H7 (cell line): ENCODE measurements at places on chromosomes 5 and 9. TPM values are rescaled to one million over a fixed set of nuclear protein-coding genes. Genes with fewer than 3 reads are reported as not detected.

Gene EQTN
- total RNA-seq, result 0.31 and 2.1 TPM in 2 replicates

Gene ZNF782
- 2.6 and 3.1 TPM in 2 replicates for total RNA-seq

Gene UBE2D2
- 150 and 167 TPM in 2 replicates for total RNA-seq

Gene C9orf57
- total RNA-seq, result not detected in 2 replicates

Gene LRRC19
- not detected in 2 replicates for total RNA-seq

Gene BNC2
- total RNA-seq, result 7.9 and 12.0 TPM in 2 replicates

Gene NREP
- 199 and 208 TPM in 2 replicates for total RNA-seq

Gene ARHGAP26
- total RNA-seq, result 5.9 and 10.6 TPM in 2 replicates

Gene DMRTA1
- total RNA-seq, result 3.4 and 4.0 TPM in 2 replicates

Gene CFAP90
- 0.33 TPM in 1 of 2 replicates, not detected in the other for total RNA-seq

Gene PKD2L2
- not detected in 2 replicates for total RNA-seq

Gene SERF1A
- total RNA-seq, result 10.2 and 10.9 TPM in 2 replicates

Gene RFESD
- total RNA-seq, result 3.3 and 4.2 TPM in 2 replicates

Gene DMRT3
- not detected in 2 replicates for total RNA-seq

Gene LHFPL2
- 28.7 and 33.1 TPM in 2 replicates for total RNA-seq

Gene SAP30L
- total RNA-seq, result 14.3 and 22.3 TPM in 2 replicates
